ENCODE measurements at places on chromosomes 5 and 9.
A peak's percentile ranks its signal among the peaks of the same experiment; 100 is the strongest.

DNA sequence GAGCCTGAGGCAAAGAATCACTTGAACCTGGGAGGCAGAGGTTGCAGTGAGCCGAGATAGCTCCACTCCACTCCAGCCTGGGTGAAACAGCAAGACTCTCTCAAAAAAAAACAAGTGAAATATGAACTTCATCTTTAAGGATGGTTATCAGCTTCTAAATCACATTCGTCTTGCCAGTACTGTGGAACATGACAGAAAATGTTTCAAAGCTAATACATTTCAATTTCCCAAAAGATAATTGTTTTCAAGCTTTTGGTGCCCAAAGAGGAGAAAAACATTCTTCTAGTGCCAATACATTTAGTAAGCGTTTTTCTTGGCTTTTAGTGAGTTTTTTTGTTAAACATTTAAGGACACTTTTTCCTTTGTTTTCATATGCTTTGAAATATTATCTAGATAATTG lies 4.4 kb upstream of the IFT74 start:
- DNase-seq, result no peak

DNA sequence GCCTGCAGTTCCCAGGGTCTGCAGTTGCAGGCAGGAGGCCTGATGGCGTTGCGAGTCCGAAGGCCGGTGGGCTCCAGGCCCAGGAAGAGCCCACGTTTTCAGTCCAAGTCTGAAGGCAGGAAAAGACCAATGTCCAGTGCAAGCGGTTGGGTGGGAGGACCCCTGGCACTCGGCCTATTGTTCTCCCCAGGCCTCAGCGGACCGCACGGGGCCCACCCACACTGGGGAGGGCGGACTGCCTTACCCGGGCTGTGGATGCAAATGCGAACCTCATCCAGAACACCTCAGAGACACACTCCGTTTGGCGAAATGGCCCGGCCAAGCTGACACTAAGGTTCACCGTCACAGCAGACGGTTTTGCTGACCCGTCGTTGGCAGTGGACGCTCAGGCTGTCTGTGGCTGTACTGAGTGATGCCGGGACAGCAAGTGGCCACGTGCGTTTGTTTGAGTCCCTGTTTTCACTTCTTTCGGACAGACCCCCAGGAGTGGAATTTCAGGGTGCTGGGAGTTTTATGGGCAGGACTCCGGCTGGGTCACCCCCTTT lies 10.2 kb upstream of the SEC16A start:
- DNase-seq, result no peak

DNA sequence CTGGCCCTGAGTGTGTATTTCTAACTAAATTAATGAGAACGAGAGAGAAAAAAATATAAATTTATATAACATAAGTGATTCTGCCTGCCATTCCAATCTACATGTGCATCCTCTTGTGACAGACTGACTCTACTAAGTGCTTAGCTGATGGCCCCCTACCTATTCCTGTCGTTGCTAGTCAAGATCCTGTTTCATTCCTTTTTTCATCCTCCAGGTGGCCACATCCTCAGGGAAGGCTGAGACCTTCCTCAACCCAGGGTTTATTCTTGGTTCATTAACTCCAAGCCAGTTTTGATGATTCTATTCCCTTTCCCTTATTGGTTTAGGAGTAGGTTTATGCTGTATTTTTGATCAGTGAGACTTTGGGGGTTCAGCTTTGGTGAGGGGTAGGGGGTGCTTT lies 201.3 kb downstream of the C9orf152 start:
- no peak for DNase-seq

DNA sequence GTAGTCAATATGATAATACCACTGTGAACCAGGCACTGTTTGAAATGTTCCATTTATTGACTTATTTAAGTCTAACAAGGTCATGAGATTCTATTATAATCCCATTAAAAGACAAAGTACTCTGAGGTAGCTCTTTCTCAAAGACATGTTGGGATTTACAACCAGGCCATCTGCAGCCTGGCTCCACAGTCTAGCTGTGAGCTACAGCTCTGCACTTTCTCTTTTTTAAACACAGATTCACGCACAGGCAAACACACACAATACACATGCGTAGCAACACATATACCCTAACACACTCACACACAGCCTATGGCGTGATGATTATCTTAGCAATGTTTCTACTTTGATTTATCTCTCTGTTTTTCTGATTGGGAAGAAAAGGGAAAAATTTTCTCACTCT lies 174.3 kb downstream of the PRR16 start:
- DNase-seq, result no peak

DNA sequence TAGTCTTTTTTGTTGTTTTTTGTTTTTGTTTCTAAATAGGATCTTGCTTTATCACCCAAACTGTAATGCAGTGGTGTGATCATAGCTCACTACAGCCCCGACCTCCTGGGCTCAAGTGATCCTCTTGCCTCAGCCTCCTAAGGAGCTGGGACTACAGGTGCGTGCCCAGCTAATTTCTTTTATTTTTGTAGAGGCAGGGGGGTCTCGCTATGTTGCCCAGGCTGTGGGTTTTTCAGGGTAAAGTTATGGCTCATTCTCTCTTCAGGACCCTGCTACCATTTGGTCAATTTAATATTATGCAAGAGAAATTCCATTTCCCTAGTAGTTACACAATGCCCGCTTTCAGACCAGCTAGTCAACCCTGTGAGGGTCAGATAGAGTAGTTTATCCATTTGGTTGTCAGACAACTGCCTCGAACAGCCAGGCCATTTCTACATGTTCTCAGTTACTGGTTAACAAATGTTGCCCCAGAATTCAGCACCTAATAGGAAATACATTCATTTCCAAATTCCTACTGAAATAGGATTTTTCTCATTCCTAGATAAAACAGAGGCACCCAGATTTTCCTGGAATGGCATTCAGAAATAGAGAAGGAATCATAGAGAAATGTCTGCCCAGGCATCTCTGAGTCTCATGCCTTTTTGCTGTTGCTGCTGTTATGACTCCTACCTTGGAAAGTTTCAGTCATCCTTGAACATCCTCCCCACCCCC lies 6.4 kb upstream of the GLIS3 start:
- DNase-seq, result peak; percentile 55

DNA sequence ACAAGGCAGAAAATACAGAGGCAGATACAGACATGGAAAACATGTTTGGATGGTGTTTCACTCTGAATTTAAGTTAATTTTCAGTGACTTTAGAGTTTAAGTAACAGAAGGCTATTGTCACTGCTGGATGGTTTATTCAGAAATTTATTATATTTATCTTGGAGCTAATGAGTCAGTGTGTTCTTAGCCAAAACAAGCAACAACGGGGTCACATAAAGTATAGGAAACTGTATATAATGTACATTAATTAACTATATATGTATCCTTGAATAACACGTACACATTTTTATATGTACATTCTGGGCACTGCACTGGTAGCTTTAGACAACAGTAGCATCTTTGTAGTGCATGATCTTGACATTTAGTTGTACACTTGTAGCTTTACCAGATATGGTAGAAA lies 30.7 kb downstream of the CYLC2 start:
- no peak for DNase-seq

- no peak for DNase-seq
Measured at GRCh38 chr5:36691696-36692371, 85.4 kb downstream of the SLC1A3 start.

GRCh38 chr9:111909444-111909843 lies 12.8 kb downstream of the UGCG start:
- no peak for DNase-seq

GRCh38 chr5:1484730-1485578 lies 38.8 kb downstream of the LPCAT1 start:
- no peak for DNase-seq

DNA sequence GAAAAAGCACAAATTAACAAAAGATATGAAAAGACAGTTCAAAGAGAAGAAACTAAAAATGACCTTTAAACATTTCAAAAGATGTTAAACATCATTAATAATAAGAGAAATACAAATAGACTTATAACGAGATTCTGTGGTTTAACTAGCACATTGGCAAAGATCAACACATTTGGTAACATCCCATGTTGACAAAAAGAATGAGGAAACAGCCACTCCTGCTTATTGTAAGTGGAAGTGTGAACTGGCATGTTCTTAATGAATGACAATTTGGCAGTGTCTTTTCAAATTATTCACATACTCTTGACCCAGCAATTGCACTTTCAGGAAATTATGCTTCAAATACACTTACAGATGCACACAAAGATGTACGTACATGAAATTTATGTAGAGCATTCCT lies 176.3 kb downstream of the TLE1 start:
- DNase-seq, result no peak

DNA sequence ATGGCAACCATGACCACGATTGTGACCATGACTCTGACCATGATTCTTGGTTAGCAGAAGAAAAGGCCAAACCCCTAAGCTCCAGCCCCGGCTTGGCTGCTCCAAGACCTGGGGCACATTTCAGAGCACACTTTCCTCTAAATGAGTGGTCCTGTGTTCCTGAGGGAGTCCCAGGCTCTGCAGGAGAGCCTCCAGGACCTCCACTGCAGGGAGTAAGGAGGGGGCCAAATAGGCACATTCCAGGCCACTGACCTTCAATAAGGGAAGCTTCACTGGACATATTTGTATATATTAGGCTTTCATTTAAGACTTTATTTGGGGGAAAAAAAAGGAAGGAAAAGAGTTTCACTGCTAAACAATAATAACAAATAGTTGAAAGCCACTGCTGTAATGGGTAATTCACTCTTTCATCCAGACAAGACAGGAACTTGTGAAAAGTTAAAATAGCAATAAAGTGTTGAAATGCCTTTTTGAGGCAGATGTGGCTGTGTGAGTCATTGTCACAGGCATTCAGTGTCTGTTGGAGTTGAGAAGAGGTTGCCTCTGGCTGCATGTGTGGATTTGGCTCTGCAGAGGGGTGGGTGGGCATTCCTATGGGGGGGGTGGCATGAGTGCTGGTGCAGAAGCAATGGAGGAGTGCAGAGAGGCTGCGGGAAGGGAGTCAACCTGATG lies 63.9 kb upstream of the TGFBR1 start:
- DNase-seq, result no peak

- no peak for DNase-seq
Measured at GRCh38 chr5:96203761-96204160, 229.3 kb downstream of the PCSK1 start.

GRCh38 chr5:170532935-170533334 lies 29.1 kb downstream of the KCNIP1 start:
- DNase-seq, result no peak

DNA sequence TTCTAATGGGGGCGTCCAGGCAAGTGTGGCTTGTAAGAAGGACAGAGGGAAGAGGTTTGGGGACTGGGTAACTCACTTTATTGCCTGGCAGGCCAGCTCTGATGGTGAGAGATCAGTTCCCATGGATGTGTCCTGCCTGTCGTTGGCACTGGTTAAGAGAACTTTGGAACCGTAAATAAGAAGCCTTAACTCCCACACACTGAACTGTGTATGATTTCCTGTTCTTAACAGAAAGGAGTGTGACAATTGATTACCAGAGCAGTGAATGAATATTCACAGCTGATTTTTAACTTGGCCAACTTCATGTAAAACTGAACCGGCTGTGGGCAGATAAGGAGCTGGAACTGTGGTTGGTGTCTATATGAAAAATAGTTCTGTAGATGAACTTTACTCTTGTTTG lies 63.2 kb downstream of the MEGF10 start:
- DNase-seq, result no peak

DNA sequence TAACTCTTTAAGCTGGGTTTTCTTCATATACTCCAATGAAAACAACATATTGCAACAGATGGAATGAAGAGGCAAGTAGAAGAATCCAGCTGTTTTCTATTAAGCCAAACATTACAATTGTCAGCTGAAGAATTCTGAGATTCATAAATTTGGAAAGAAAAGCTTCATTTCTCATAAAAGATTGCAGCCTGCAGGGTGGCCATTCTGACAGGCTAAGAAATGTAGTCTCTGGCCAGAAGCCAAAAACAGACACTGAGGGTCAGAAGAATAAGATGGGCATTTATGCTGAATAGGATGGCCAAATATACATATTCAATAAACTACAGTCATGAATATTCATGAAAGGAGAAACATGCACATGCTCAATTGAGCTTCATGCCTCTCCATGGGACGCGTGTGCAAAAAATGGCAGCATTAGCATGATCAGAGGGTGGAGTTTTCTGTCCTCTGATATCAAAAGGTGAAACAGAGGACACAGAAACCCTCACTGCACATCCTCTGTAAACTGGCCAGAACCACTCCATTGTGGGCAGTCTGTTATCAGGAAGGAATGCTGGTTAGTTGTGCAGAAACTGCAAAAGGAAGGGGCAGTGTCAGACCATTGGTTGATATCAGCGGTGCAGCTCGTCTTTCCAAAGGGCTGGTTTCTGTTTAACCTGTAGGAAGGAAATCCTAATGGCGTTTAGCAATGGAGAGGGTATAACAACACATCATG lies 50.2 kb downstream of the FXN start:
- no peak for DNase-seq

GRCh38 chr5:124760608-124761007 lies 14.2 kb upstream of the ZNF608 start:
- no peak for DNase-seq

- DNase-seq, result no peak
Measured at GRCh38 chr5:154683101-154683880, 71.9 kb upstream of the LARP1 start.

GRCh38 chr5:96733771-96734500 lies 71.8 kb downstream of the CAST start:
- no peak for DNase-seq

DNA sequence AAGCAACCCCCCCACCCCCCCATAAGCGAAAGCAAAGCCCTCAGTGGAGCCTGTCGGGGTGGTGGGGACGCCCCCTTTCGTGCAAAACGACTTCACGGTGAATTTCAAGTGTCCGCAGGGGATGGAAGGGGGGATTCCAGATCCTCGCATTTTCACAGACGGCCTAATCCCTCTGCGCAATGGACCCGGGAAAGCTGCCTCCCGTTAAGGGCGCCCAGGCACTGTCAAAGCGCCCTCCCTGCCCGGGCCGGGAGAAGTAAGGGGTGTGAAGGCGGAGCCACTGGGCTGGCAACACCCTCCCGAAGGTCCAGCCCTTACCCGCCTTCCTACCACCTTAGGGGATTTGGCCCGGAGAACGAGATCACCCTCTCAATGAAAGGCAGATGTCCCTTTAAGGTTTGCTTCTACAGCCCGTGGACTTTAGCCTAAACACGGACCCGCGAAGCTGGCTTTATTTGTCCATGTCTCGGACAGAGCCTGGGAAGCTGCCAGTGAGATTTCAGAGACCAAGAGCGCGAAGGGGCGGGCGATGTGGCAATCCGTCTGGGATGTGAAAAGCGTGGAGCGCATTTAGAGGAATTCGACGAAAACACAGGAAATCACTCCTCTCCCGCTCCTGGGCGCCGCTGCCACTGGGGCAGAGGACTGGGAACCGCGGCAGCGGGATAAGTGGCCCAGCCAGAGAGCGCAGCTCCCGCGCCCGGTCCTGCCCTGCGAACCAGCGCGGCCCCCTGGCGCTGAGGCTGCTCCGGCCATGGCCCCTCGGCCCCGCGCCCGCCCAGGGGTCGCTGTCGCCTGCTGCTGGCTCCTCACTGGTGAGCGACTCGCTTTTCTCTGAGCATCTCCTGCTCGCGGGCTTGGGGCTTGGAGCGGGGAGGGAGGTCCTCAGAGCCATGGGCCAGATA lies at the start of the genes ITGA1 and PELO:
TSS of gene ITGA1 (plus strand) at position 317 of the 905 bp plus-strand sequence. CDS start at position 755, 438 bp downstream.
TSS of gene PELO (plus strand) at position 317 of the 905 bp plus-strand sequence. CDS start 12,479 bp downstream, outside the sequence.
- peak; percentile 46 for DNase-seq

- DNase-seq, result peak; percentile 60
Measured at GRCh38 chr9:99259231-99259918, 37.3 kb downstream of the SEC61B start.

GRCh38 chr9:69601698-69602097 lies 70.5 kb downstream of the APBA1 start:
- DNase-seq, result no peak
